ENCODE measurements at places on chromosomes 11 and 22. TPM values are rescaled to one million over a fixed set of nuclear protein-coding genes. Genes with fewer than 3 reads are reported as not detected.

DNA sequence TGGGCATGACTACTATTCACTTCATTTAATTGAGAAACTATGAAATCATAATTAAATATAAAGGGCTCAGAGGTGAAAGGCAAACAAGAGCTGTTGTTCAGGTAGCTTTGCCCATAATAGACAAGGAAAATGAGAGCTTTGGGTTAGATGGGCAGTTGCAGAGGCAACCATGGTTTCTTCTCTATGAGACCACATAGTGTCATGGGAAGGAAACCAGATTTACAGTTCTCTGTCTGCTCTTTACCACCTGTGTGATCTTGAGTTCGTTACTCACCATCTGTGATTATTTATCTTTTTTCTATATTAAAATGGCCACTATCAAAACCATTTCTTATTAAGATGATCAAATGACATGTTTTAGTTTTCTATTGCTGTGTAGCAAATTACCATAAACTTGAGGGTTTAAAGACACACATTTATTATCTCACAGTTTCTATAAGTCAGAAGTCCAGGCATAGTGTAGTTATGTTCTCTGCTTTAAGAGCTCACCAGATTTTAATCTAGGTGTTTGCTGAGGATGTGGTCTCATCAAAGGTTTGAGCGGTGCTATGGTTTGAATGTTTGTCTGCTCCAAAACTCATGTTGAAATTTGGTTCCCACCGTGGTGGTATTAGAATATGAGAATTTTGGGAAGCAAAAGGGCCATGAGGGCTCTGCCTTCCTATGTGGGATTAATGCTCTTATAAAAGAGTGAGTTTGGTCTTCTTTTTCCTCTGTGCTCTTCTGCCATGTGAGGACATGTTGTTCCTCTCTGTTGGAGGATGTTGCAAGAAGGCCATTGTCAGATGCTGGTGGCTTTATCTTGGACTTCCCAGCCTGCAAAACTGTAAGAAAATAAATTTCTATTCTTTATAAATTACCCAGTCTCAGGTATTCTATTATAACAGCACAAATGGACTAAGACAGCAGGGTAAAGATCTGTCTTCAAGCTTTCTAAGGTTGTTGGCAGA lies 38.2 kb downstream of the OR2AG2 start:
- DNase-seq = peak; percentile 38

DNA sequence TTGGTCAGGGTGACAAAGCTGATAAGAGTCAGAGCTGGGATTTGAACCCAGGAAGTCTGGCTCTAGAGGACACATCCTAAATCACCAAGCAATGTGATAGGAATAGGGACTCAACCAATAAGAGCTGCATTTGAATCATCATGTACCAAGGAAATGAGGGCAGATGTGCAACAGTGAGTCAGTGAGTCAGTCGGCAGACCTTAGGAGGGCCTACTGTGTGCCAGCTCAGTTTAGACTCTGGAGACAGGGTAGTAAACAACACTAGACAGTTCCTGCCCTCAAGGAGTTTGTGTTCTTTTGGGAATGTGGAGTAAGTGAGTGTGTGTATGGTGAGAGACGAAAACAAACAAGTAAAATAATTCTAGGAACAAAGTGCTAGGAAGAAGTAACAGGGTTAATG lies 11.2 kb downstream of the IL10RA start:
- no peak for DNase-seq

GRCh38 chr11:66973956-66974580 lies 1.0 kb upstream of the C11orf86 start:
- no peak for DNase-seq

GRCh38 chr11:117020869-117021564 lies 77.2 kb downstream of the SIK3 start:
- no peak for DNase-seq

DNA sequence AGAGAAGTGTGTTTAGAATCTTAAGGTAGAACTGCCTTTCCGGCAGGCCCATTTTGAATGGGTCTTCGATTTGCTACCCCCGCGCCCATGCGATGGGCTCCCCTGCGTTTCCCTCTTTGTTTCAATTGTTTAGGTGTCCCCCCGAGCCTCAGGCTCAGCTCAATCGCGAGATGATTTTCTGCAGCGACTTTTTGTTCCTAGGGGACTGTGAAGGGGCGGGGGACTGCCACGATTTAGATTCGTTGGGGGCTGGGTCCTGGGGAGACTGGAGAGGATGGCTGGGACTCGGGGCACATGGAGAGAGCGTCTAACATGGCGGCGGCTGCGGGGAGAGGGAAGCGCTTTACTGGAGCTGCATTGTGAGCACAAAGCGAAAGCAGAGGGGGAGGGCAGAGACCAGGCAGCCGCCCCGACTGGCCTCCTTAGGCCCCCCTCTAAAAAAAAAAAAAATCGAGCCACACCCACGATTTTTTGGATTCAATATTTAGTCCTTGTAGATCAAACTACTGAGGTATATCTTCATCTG lies 1.7 kb downstream of the CAPRIN1 start:
- peak; percentile 61 for DNase-seq

- DNase-seq = no peak
Measured at GRCh38 chr11:2258501-2259465, 11.6 kb downstream of the ASCL2 start.

- no peak for DNase-seq
Measured at GRCh38 chr22:32573991-32574390, 99.4 kb downstream of the FBXO7 start.

DNA sequence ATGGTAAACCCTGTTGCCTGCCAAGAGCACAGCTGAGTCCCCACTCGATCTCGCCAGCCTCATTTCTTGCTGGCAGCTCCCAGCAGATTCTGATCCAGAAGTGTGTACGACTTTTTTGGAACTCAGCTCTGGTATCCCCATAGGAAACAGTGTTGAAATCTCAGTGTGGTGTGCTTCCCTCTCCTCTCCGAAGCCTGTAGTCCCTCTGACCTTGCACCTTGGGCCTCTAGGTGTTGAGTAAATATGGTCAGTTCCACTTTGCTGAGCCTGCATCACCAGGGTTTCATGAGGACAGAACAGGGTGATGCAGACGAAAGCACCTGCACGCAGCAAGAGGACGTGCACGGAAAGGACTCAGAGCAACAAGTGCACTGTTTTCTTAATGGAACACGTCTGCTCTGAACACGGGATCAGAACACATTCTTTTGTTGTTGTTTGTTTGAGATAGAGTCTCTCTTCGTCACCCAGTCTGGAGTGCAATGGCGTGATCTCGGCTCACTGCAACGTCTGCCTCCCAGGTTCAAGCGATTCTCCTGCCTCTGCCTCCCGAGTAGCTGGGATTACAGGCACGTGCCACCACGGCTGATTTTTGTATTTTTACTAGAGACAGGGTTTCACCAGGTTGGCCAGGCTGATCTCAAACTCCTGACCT lies 3.8 kb upstream of the CPT1A start:
- DNase-seq = no peak

- DNase-seq = no peak
Measured at GRCh38 chr11:76622493-76623094, 48.0 kb downstream of the LRRC32 start.

DNA sequence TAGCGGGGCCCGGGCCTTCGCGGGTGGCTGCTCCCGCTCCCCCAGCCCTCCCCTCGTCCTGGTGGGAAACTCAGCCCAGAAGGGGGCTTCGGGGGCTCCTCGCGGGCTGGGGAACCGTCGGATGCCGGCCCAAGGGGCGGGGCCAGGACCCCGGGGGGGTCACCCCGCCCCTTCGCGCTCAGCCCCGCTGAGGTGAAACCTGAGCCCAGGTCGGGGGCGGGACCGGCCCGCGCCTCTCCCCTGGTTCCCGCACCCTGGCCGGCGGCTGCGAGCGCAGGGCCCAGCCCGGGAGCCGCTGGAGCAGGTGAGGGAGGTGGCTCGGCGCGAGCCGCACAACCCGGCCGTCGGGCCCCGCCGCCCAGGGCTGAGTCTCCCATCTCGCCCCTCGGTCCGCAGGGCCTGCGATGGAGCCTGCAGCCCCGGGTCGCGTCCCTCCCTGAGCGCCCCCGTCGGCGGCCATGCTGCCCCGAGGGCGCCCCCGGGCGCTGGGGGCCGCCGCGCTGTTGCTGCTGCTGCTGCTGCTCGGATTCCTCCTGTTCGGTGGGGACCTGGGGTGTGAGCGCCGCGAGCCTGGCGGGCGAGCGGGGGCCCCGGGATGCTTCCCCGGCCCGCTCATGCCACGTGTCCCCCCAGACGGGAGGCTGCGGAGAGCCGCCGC lies at the start of gene LARGE2:
Gene LARGE2, plus strand, starts transcription at position 232 of the 658 bp plus-strand sequence. Its CDS starts 227 bp downstream, at position 459.
- no peak for DNase-seq

GRCh38 chr22:42991010-42991651 lies 23.8 kb downstream of the PACSIN2 start:
- no peak for DNase-seq

DNA sequence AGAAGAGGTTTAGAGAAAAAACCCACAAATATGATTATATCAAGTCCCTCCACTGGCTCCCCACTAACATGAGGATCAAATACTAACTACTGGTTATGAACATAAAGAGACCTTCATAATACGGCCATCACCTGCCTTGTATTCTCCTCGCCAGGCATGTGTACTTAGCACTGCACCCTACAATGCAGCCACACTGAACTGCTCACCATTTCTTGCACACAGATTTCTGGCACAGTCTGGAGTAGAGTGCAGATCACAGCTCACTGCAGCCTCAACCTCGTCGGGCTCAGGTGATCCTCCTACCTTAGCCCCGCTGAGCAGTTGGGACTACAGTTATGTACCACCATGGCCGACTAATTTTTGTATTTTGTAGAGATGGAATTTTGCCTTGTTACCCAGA lies 13.1 kb downstream of the OSBP start:
- no peak for DNase-seq

DNA sequence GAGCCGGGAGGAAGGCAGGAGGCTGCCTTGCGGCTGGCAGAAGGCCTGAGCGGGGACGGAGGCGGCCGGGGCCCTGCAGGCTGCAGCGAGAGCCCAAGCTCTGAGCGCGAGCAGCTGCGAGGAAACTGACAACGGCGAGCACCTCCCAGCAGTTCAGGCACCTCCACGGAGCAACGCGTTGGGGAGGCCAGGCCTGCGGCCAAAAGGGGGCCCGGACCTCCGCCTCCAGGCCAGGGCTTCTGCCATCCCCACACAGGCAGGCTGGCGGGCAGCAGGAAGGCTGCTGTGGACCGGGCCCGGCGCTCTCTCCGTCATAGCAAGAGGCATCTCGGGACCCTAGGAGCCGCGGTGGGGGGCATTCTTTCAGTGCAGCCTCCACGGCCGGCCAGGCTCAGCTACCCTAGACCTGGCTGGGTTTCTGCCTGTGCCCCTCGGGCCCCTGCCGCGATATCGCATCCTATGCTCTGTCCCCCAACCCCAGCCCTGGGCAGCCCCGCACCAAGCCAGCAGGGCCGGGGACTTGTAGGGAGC lies 22.9 kb upstream of the SLC22A12 start:
- DNase-seq = no peak

- DNase-seq = no peak
Measured at GRCh38 chr22:35621451-35621850, 4.3 kb upstream of the MB start.

- DNase-seq = no peak
Measured at GRCh38 chr11:26443617-26444016, 111.7 kb downstream of the ANO3 start.

GRCh38 chr22:43667656-43668055 lies 144.4 kb downstream of the EFCAB6 start:
- DNase-seq = no peak

GRCh38 chr11:73715541-73715940 lies 45.3 kb downstream of the RAB6A start:
- no peak for DNase-seq

DNA sequence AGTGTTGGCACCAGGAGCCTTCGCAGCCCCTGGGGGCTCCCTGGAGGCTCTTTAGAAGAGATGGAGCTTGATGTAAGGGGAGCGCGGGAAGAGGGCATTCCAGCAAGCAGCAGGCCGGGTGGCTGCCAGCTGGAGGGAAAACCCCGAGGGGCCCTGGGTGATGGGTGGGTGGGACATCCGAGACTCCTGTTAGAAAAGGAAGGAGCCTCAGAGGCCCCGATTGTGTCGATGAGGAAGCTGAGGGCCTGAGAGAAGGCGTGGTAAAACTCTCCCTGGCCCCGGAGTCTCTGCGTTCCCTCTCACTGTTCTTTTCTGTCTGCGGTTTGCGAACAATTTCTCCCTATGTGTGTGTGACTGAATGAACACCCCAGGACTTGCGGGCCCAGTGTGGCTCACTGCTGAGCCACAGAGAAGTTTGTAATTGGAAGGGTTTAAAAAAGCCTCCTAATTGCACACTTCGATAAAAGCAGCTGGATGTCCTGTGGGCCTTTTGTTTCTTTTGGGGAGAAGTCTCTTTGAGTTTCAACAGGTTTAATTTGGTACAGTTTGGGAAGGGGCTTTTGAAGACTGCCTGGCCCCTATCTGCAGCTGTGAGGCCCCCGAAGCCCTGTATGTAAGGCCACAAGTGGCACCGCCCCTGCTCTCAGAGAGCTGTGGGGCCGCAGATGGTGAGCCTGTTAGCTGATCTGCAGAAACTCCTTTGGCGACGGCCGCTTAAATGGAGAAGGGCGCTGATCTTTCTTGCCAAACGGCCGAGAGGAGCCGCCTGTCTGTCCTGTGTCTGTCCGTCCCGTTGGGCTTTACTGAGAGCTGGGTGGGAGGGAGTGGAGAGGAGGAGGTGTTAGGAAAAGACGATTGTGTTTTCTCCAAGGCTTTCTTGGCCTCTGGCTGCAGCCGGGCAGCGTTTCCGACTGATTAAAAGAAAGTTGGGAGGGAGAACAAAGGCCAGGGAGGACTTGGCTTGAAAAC lies 2.0 kb downstream of the FBLN1 start:
- peak; percentile 27 for DNase-seq

DNA sequence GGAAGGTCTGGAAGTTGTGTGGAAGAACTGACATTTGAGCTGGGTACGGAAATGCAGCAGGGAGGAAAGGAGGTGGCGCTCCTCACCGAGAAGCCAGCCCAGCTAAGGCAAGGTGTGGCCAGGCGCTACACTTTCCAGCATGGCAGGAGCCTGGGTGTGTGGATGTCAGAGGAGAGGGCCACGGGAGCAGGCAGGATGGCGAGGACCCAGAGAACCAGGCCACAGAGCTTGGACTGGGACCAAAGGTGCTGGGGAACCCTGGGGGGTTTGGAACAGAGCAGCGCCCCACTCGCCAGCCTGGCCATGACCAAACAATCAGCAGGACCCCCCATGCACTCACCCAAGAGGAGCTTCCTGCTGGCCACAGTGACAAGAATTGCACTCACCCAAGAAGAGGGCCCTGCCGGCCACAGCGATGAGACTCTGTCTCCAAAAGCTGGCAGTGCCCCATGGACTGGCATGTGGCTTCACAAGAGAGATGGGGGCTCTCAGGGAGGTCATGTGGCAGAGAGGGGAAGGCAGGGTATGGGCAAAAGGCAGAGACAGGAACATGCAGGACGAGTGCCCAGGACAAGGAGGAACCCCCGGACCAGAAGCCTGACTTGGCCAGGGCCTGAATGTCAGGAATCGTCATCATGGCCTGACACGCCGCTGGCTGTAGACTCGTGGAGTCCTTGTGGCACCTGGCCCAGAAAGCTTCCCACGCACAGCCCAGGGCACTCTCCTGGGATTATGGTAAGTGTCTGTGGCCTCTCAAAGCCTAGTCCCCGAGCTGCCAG lies 45.4 kb downstream of the IGF2 start:
- DNase-seq = no peak

- DNase-seq = no peak
Measured at GRCh38 chr11:36191941-36192340, 97.3 kb downstream of the COMMD9 start.

GRCh38 chr11:90392692-90393091 lies 169.8 kb upstream of the CHORDC1 start:
- no peak for DNase-seq

The VPS26B gene
- total RNA-seq = 33.1 TPM

The FGF19 gene
- total RNA-seq = 0.09 TPM

The SLC22A25 gene
- total RNA-seq = not detected

The ANKRD49 gene
- total RNA-seq = 44.0 TPM

The FERMT3 gene
- total RNA-seq = 74.5 TPM

The SCARF2 gene
- total RNA-seq = 0.38 TPM

The RAB36 gene
- total RNA-seq = 0.42 TPM

Data from thymus (tissue), 14 donors.